Stimulated activated naive CD4-positive, alpha-beta T cell treated with Interleukin-2 at 50 U/mL for 16 hours (primary cell): ENCODE measurements at places on chromosomes 7 and 10.

- DNase-seq = no peak
Observed at GRCh38 chr10:91493313-91493712, 83.2 kb downstream of the HECTD2 start.

DNA sequence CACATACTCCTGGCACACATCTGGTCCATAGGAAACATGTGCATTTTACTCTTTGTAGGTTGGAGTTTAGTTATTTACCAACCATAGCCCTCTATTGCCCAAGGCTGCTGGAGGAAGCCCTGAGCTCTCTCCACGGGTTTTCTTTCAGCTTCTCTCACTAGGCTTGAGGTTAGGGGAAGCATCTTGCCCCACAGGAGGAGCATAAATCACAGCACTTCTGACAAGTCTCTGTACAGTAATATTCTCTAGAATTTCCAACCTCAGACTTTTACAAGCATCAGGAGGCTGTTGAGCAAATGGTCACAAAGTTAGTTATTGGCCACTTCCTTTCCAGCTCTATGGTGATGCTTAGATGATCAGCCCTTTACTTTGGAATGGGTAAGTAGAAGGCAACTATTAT lies 122.9 kb upstream of the GLI3 start:
- no peak for DNase-seq

GRCh38 chr10:26543567-26544306 lies 105.6 kb downstream of the APBB1IP start:
- DNase-seq = no peak

DNA sequence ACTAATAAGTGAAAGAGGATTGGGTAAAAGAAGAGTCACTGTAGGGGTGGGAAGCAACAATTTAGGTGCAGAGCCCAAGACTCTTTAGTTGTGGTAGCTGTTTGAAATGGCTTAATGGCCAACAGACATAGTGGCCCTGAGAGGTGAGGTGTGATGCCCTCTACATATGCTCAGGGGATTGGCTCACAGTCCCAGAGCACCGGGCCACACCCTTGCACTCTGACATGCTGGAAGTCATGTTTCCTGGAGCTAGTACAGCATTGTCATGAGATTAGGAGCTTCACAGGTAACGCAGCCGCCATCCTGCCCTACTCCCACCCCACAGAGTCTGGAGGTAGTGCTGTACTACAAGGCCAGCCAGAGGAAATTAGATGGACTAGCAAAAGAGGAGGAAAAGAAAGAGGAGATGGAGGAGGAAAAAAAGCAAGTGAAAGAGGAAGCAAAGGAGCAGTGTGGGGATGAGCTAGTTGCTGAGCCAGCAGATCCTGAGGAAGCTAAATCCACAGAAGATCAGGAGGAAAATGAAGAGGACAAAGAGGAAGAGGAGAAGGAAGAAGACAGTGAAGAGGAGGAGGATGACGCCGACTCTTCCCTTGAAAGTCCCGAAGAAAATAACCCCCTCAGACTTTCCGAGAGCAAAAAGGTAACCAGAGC lies 14.8 kb upstream of the FLNC start:
- no peak for DNase-seq

- peak; percentile 65 for DNase-seq
Observed at GRCh38 chr7:106345421-106346166, 60.8 kb upstream of the NAMPT start.
